ENCODE measurements at places on chromosomes 4 and X. TPM values are rescaled to one million over a fixed set of nuclear protein-coding genes. Genes with fewer than 3 reads are reported as not detected.

Gene MAGEC1
- total RNA-seq, result not detected

Gene COX18
- total RNA-seq, result 20.7 TPM

Gene BBS12
- total RNA-seq, result 0.95 TPM

Gene SLITRK4
- 3.4 TPM for total RNA-seq

Gene MAGEC3
- not detected for total RNA-seq

Gene HTRA3
- total RNA-seq, result 8.6 TPM

Gene RGN
- total RNA-seq, result 1.5 TPM

Gene MAGEE2
- total RNA-seq, result not detected

Gene SMIM10
- 1.4 TPM for total RNA-seq

Gene TKTL1
- total RNA-seq, result 0.24 TPM

Gene SMIM31
- total RNA-seq, result not detected

Gene LRAT
- total RNA-seq, result 0.55 TPM

Gene CYTL1
- not detected for total RNA-seq

DNA sequence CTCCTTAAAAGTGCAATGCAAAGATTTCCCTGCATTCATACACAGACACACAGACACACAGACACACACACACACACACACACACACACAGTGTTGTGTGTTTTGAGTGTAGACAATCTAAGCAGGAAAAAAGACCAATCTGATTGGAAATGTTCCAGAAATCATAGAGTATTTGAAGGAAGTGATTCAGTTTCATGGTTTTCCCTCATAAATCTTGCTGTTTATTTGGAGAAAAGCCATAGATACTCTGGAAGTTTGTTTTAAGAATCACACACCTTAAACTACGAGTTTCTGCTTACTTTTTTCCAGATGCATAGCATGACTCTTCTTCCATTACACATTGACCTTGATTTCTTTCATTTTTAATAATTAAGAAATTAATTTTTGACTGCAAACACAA, 298.5 kb upstream of the BMP3 start:
- DNase-seq, result no peak

- DNase-seq, result no peak
These were observed 638.1 kb upstream of the BOD1L1 start for GRCh38 chr4:14265651-14266050.

- DNase-seq, result no peak
These were observed 15.1 kb downstream of the AFAP1 start for GRCh38 chr4:7924570-7924969.

DNA sequence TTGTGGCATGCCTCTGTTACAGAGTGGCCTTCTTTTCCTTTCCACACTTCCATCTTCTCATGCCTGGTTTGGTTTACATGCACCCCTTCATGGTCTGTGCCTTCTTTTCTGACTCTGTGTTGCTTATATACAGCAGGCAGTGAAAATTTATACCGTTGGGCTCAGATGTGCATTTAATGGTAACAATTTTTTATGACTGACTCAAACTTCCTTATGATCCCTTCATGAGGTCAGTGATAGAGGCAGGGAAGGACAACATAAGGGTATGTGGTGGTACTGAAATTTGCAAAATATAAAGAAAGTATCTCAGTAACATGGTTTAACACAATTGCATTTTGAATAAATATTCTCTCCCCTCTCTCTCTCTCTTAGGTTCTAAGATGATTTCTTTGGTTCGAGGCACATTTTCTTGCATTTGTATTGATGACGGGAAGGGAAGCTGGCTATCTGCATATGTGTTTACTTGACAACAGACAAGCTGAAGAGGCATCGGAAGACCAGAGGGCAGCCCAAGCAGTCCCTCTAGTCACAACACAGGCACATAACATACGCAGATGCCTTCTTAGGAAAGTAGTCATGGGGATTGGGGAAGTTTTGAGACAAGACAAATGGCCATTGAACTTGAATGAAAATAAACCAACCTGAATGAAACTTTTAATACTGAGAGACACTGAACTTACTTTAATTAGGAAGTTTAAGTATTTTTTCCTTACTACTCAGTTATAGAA, 163.3 kb upstream of the LEF1 start:
- DNase-seq, result no peak

DNA sequence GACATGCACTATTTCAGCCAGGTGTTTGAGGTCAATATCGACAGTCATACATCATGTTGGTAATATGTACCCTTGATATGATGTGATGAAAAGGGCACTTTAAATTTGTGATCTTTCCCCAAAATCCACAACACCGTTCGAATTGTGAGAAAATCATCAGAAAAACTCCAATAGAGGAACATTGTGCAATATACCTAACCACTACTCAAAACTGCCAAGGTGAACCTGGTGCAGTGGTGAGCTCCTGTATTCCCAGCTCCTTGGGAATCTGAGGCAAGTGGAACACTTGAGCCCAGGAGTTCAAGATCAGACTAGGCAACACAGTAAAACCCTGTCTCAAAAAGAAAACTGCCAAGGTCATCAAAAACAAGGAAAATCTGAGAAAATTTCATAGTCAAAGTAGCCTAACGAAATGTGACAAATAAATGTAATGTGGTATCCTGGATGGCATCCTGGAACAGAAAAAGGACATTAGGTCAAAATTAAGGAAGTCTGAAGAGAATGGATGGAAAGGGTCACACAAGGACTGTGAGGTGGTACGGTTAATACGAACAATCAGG, 55.6 kb upstream of the LSM6 start:
- no peak for DNase-seq

- DNase-seq, result no peak
These were observed 48.9 kb downstream of the CHIC2 start for GRCh38 chr4:54015423-54016030.

GRCh38 chrX:150162141-150162540, 201.0 kb upstream of the MAMLD1 start:
- DNase-seq, result no peak

GRCh38 chrX:72041176-72041575, 90.5 kb downstream of the RTL5 start:
- DNase-seq, result no peak

GRCh38 chr4:182143822-182144625, 99.2 kb upstream of the TENM3 start:
- DNase-seq, result no peak

GRCh38 chrX:101287402-101287801, 3.7 kb downstream of the TAF7L start:
- no peak for DNase-seq

DNA sequence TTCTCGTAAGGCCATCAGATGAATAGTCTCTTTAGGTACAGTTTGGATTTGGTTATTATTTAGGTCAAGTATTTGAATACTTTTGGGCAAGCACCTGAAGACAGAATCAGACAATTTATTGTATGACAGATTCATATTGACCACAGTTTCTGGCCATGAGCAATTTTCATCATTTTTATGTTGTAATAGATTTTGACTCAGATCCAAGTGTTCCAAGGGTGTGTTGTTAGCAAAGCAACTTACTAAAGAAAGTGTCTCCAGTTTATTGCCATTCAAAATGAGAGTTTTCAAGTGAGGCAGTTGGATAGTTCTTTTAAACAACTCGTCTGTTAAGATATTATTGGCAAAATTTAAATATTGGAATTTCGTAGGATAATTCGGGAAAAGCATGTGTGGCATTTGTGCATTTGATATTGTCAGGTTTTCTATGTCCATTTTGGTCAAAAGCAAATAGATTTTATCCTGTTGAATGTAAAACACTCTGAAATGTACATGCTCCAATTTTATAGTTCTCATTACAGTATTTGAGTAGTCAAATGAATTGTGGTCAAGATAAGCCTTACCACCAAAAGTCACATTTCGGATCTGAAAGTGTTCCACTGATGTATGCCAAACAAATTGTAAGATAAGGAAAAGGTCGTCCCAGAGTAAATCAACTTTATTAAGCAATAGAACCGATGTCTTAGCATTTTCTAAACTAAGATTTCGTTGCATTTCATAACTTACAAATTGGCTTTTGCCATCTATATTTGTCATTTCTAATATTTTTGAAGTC, 8.4 kb downstream of the TLR10 start:
- no peak for DNase-seq

- no peak for DNase-seq
These were observed 10.8 kb downstream of the NR3C2 start for GRCh38 chr4:148431401-148431800.

DNA sequence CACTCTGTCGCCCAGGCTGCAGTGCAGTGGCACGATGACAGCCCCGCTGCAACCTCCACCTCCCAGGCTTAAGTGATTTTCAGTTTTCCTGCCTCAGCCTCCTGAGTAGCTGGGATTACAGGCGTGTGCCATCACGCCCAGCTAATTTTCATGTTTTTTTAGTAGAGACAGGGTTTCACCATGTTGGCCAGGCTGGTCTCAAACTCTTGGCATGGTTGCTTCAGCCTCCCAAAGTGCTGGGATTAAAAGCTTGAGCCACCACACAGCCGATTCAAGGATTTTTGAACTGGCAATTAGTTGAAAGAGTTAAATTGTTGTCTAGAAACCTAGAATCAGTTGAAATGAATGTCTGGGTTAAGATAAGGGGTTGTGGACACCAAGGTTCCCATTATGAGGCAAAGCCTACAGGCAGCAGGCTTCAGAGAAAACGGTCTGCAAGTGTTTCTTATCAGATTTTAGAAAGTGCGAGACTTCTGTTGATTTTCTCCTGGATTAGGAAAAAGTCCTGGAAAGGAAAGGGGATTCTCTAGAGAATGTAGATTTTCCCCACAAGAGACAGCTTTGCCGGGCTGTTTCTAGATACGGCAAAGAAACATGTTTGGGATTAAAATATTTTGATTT, 8.3 kb upstream of the CCNI start:
- no peak for DNase-seq

DNA sequence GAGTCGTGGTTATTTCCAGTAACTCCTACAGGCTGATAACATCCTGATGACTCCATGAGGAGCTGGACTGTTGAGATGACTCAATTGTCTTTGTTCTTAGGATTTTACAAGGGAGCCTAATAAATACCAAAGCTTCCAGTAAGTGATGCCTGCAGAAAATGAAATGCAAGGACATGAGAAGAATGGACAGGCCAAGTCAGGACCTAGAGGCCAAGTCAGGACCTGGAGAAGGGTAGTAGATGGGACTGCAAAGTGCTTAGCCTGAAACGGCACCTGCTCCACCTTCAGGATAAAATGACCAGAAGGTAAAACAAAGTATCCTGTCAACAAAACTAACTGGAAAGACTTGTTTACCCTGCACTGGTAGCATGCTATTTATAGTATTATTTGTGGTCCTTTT, 6.4 kb upstream of the SLC10A6 start:
- DNase-seq, result no peak

DNA sequence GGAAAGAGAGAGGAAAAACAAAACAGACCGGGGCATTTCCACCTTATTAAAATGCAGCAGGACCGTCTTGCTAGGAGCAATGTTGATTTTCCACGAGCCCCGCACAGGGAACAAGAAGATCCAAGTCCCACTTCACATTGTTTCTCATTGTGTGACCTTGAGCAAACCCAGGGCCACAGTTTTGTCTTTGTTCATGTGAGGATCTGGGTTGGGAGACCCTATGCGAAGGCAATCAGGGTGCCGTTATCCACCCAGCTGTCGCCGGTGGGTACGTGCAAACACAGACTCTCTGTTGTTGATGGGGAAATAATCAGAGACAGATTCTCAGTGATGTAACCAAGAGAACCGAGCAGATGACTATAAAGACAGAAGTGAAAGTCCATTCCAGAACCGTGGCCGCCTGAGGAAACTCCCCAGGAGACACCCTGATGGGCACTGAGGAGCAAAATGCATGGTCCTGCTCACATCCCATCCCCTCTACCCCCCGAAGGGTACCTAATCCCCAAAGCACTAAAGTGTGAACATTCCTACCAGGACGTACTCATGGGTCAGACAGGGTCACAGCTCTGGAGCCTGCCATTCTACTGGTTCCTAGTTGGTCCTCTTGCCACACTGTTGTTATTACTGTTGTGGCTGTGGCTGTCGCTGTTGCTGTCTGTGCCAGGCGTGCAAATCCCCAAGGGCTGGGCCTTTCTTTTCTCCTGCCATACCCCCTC, 102.7 kb upstream of the RBPJ start:
- DNase-seq, result no peak

DNA sequence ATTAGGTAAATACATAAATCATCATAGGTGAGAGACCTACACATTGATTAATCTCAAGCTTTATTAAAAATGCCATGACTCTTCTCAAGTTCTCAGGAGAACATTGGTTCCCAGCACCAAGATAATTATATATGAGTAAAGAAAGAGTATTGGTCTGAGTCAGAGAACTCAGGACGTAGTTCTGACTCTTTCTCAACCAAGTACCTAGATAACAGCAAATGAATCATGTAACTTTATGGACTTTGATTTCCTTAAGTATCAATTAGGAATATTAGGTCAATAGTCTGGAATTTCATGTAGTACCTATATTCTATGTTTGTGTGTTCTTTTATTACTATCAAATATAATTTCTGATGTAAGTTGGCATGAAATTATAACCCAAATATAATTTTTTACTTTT, 409.9 kb downstream of the GABRG1 start:
- no peak for DNase-seq

DNA sequence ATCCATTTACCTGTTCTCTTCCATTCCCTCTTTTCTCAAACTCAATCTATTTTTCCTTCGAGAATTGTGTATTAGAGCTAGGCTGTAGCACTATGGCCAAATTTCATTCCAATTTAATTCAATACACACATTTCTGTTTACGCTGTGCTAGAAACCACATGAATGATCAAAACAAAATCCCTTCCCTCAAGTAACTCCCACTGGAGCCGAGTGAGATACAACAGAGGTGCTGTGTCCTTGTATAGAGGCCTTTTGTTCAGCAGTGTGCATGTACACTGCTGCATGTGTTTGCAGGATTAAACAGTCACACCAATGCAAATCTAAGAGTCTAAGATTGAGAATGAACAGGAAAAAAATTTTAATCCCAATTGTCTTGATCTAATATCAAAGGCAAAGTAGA, 734.2 kb downstream of the RAPGEF2 start:
- no peak for DNase-seq

GRCh38 chr4:86935853-86936733, 1.3 kb downstream of the AFF1 start:
- DNase-seq, result no peak

DNA sequence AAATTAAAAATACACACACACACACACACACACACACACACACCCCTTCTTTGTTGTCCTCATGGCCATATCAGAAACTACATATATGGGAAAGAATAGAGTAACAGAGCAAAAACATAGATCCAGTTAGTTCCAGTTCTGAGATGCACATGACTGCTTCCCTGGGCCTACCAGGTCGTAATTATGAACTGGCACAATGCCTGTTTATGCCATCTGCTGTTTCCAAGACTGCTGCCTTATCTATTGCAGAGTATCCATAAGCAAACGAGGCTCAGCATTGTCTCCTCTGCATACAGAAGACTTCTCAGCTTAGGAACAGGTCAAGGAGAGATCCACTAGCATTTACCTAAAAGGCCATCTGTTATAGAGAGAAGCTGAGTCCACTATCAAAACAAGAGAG, 789.0 kb downstream of the TECRL start:
- DNase-seq, result no peak

DNA sequence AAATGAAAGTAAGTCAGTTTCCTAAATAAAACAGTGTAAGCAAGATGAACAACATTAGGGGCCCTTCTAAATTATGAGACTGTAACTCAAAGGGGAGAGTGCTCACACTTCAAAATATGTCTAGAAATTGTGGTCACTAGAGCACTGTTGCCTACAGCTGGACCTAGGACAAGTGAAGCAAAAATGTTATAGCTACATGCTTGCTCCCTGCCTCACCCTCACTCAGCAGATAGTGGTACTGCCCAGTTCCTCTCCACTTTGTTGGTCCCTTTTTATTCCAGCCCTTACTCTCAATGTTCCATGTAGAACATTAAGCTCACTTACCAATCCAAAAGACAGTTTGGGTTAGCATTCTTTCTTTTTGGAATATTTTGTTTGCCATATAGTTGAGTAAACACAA, 147.3 kb downstream of the GRIA3 start:
- no peak for DNase-seq

Measured in suprapubic skin (tissue), 4 donors.